Spinal cord (tissue), 10 donors: ENCODE measurements at places on chromosomes 7 and 10.

GRCh38 chr10:116237260-116237659 is 35.7 kb downstream of the GFRA1 start:
- no peak for DNase-seq

DNA sequence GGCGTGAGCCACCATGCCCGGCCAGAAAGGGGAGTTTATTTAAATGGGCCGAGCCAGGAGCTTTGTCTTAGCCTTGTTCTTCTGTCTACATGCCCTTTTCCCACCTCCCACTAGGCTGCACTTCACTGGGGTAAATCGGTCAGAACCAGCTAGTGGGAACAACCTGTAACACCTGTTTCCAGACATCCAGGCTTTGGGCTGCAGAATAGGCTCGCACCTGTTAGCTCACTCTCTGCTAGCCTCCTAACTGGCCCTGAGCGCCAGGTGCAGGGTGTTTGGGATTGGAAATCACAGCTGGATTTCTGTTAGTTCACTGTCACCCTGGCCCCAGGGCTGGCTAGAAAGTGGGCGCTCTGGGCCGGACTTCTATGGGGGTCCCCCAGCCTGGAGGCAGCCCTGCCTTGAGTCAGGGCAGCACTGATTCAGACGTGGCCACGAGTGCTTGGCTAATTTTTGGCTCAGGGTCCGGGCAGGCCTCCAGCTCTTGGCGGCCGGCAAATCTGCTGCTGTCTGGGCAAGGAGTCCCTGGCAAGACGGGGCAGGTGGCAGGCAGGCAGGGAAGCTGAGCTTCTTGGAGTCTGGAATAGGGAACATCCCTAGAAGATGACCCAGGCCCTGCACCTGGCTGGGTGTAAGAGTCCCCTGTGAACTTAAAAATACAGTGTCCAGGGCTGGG is 48.6 kb downstream of the GTF2IRD1 start:
- DNase-seq = no peak

GRCh38 chr10:75094465-75094864 is 17.0 kb upstream of the SAMD8 start:
- DNase-seq = no peak

DNA sequence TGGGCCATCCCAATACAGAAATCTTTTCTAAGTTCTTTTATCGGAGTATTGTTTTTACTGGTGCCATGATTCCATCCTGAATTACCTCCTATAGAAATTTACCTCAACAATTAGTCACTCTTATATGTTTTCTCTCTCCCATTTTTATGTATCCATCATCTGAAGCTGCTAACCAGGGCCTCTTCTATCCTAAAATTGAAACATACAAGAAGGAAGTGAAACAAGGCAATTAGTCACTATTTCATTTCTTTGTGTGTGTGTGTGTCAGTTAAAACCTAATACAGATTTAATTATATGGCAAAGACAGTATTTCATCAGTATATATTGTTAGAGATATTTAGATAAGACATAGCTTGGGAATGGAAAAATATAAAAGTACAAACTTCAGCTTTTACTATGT is 148.4 kb upstream of the AHR start:
- DNase-seq = no peak

DNA sequence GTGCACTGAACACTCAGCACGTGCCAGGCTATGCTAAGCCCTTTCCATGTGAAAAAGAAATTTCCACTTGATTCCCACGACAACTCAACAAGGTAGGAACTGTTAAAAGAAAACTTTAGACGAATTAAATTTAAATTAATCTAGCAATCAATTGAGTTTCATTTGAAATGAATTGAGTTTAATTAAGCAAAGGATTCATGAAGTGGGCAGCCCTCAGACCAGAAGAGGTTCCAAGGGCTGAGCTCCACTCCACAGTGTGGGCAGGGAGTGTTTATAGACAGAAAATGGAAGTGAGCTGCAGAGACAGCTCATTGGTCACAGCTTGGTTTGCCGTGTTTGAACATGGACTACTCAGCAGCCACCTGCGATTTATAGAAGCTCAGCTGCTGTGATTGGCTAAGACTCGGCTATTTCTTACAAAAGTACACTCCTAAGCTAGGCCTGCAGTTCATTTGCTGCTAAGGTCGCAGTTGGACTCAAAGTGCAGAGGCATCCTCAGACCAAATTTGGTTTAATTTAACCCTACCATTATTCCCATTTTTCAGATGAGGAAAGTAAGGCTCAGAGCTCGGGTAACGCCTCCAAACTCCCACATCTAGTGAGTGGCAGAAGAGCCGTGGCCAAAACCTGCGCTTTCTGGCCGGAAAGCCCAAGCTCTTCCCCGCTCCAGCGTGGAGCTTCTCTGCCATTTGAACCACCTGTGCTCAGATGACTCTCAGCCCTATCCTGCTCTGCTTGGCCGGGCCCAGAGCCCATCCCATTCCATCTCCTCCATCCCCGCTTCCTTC is 24.9 kb downstream of the CALML3 start:
- DNase-seq = no peak

- no peak for DNase-seq
Observed at GRCh38 chr7:45078125-45078681, 10.6 kb downstream of the NACAD start.
